Muscle of leg (tissue), 16 donors: ENCODE measurements at places on chromosomes 13 and 19. TPM values are rescaled to one million over a fixed set of nuclear protein-coding genes. Genes with fewer than 3 reads are reported as not detected.

- peak; percentile 77 for DNase-seq
These were observed 179.6 kb upstream of the MIR17HG start for GRCh38 chr13:91167706-91168385.

DNA sequence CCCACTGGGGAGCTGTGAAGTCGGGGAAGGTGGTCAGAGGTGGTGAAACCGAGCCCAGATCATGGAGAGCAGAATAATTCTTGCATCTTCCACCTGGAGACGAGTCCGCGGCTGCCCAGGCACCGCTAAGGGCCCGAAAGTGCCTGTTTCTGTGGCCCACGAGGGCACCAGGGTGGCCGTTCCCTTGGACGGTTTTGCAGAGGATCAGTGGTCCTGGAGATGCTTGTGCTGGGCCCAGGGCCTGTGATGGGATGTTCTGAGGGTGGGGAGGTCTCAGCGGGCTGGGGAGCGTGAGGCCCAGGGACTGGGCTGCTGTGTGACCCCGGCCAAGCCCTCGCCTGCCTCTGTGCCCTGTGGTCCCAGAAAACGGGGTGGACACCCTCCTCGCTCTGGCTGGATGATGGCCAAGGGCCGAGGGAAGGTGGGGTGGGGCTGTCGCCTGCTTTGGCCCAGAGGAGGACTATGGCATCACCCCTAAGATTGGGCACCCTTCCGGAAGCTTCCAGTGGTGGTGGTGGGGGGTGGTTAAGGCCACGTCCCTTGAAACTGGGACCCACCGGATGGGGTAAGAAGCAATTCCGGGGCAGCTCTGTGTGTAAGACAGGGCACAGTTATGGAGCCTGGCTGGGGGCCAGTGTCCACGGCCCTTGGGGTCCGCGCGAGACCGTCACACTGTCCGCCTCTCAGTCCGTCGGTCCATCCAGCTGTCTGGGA, 51.3 kb upstream of the NFIC start:
- no peak for DNase-seq

DNA sequence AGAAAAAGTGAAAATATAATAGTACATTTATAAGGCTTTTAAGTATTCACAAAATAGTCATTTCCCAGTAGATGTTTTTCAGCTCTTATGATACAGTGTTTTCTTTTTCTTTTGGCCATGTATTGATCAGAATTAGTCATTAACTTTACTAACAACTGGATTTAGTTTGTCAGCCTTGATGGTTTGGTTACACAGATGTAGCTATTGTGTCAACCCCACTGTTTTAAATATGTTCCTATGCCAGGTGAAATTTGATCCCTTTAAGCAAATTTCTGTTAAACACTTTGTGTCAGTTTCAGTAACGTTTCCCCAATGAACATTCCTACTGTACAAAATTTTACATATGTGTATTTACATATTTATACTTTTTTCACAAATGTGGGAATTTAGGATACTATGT, 261.5 kb upstream of the STARD13 start:
- no peak for DNase-seq

GRCh38 chr13:49925881-49926418, 10.2 kb downstream of the SPRYD7 start:
- no peak for DNase-seq

The C1QTNF9B gene
- 2.9 TPM for total RNA-seq

DNA sequence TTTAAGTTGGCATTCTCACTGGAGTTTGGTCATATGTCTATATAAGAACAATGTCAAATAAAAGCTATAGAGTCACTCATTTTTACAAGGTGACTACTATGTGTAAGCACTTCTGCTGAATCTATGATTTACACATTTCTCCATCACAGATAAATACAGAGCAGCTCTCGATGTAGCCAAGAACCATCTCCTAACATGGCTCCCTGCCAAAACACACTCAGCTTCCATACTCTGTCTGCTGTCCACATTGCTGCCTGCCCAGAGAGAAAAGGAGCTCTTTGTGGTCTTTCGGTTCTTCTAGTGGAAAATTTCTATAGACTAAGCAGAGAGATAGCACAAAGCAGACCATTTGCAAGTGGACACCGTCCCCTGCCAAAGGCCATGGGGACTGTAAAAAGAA, 190.9 kb upstream of the KLF12 start:
- peak; percentile 91 for DNase-seq

- DNase-seq = peak; percentile 3
These were observed 696.2 kb upstream of the GPC6 start for GRCh38 chr13:92530364-92530763.

The TDRD12 gene
- 0.22 TPM for total RNA-seq

GRCh38 chr13:105908586-105908985, 626.9 kb downstream of the EFNB2 start:
- no peak for DNase-seq

- no peak for DNase-seq
These were observed 7.9 kb upstream of the F10 start for GRCh38 chr13:113114511-113115362.

The GRK1 gene
- 0.22 TPM for total RNA-seq

GRCh38 chr19:39432677-39433025, 3.1 kb downstream of the RPS16 start:
- DNase-seq = no peak

GRCh38 chr13:113013303-113013702, 44.3 kb downstream of the MCF2L start:
- DNase-seq = no peak

The PRTN3 gene
- total RNA-seq = 0.44 TPM

The FGF22 gene
- total RNA-seq = 0.04 TPM

The HCN2 gene
- total RNA-seq = 0.13 TPM

DNA sequence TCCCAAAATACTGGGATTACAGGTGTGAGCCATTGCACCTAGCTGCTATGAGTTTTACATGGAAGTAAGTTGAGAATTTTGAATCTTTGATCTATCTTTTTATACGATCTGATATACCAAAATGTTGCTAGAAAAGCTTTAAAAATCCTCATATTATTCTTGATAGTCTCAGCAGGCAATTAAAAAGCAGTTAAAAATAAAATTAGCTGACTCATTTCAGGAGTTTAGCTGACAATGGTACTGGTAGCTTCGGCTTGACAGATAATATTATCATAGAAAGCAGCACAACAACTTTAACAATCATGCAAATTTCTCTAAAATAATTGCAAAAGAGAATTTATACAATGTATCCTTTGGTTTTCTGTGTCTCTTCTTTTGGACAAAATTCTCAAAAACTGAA, 9.6 kb upstream of the FOXO1 start:
- DNase-seq = no peak

The CPT1C gene
- 5.4 TPM for total RNA-seq

The URAD gene
- not detected for total RNA-seq

DNA sequence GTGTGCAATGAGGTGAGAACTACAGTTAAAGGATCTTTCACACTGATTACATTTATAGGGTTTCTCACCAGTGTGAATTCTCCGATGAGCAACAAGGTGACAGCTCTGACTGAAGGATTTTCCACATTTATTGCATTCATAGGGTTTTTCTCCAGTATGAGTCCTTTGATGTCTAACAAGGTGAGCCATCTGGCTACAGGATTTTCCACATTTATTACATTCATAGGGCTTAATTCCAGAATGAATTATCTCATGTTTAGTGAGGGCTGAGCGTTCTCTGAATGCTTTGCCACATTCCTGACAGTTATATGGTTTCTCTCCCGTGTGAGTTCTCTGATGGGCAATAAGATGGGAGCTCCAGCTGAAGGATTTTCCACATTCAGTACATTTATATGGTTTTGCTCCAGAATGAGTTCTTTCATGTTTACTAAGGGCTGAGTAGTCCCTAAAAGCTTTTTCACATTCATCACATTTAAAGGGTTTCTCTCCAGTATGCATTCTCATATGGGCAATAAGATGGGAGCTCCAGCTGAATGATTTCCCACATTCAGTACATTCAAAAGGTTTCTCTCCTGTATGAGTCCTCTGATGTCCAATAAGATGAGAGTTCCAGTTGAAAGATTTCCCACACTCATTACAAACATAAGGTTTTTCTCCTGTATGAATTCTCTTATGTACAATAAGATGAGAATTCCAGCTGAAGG, 4.4 kb upstream of the C19orf18 start:
- no peak for DNase-seq

- DNase-seq = peak; percentile 9
These were observed at the start of gene ELANE for GRCh38 chr19:852136-853013. TSS of gene ELANE (plus strand) at chr19:852303. CDS start at chr19:852329, 26 bp downstream.

DNA sequence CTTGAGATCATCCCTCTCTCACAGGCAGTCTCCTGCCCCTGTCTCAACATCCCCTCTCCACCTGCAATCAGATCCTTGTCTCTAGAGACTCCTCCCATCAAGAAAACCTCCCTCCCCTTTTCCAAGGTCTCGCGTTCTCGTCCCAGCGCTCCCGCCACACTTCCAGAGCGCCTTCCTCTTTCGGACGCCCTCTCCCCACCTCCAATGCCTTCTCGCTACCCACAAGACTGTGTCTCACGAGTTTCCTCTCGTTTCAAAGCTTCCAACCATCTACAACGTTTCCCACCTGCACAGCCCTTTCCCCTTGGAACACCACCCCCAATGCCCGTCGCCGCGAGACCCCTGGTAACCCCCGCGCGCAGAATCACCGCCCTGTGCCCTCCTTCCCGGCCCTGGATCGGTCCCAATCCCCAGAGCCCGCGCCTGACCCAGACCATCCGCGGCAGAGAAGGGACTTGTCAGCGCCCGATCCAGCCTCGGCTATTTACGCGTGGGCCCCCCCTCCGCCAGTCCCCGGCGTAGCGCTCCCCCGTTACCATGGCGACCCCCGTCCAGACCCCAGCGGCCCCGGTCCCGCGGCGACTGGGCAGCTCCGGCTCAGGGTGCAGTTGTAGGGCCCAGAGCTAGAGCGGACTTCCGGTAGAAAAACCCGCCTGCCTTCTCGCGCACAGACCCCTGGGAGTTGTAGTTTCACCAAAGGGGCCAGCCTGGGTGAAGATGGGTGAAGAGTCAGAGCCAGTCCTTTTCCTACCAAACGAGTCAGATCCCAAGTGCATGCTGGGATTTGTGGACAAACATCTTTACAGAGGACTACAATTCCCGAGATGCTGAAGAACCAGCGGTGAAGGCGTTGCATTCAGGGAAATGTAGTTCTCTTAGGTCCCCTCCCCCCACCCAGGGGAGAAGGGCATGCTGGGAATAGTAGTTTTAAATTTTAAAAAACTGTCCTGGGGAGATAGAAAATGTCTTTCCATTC, at the start of gene AP2S1:
AP2S1 (minus strand) TSS at position 619 of the 976 bp plus-strand sequence; CDS start at position 539, 80 bp downstream.
- peak; percentile 100 for DNase-seq

DNA sequence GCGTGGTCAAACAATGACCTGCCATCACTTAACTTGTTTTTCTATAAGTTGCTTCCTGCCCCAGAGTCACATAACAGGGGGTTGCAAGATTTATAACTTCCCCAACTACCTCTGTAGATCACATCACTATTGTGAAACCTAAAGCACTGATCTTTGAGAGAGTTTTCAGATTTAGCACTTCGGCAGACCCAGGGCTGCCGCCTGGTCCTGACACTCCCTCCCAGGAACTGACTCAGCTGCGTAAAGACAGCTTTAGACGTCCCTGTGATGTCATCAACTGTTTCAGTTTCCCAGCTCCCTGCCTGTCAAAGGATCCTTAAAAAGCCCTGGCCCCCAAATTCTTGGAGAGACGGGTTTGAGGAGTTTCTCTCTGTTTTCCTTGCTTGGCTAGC, 33.3 kb downstream of the IGFL2 start:
- no peak for DNase-seq

DNA sequence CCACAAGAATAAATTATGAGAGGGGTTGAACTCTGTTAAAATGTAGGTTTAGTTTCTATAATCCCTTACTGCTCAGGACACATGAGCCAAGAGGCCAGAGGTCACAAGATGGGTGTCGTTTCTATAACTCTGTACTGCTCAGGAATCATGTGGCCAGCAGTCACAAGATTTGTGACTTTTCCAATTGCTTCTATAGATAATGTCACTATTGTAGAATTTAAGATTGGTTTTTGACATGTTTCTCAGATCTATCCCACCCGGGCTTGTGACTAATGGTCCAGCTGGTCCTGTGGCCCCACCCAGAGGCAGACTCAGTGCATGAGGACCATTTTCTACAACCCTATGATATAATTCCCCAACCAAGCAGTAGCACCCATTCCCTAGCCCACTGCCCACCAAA, 662.0 kb upstream of the KLF12 start:
- DNase-seq = no peak

DNA sequence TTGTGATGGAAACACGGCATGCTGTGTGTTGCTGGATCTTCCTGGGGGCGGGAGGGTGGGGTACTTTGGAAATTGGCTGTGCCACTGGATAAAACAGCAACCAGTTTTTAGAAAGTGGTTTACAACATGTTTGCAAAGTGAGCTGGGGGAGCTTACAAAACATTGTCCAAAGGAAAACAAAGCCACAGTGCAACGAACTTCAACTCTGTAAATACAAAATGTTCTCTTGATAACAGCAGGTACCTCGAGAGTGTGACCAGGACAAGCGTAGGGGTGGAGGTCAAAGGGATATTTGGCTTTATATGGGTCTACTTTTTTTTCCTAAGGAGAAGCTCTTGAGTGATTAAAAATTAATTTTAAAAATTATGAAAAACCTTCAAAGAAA, 2.5 kb downstream of the IGSF23 start:
- no peak for DNase-seq

The JUND gene
- 75.5 TPM for total RNA-seq

DNA sequence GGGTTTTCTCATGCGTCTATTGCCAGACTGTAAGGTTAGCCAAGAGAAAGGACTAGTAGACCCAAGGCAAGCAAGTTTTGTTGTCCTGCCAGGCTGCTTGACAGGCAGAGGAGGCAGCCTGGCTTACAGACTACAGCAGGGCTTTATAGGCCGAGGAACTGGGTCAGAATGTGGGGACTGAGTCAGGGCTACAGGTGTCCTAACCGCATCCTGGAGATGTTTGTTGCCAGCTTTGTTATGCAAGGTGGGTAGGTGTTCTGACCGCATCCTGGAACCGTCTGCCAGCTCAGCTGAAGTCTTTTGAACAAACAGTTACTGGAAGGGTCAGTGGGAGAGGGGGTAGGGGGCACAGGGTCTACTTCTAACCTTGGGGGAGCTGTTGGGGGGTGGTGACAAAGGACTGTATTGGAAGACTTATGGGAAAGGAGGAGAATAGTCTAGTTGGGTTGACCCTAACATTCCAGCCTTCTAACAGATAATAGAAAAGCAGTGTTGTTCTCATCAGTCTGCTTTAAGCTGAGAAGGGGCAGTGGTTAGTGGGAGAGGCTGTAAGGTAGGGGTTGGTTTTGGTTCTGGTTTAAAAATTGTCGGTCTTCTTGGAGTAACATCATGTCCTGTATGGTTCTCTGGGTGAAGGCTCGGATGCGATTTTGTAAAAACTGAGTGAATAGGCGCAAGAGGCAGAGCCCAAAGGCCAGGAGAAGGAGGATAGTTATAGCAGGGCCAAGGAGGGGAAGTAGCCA, 913.8 kb upstream of the SLITRK5 start:
- DNase-seq = peak; percentile 2
